CD4-positive, alpha-beta T cell treated with Interleukin-17A for 1 hour (primary cell): ENCODE measurements at places on chromosomes 7 and 10.
A peak's percentile ranks its signal among the peaks of the same experiment; 100 is the strongest.

DNA sequence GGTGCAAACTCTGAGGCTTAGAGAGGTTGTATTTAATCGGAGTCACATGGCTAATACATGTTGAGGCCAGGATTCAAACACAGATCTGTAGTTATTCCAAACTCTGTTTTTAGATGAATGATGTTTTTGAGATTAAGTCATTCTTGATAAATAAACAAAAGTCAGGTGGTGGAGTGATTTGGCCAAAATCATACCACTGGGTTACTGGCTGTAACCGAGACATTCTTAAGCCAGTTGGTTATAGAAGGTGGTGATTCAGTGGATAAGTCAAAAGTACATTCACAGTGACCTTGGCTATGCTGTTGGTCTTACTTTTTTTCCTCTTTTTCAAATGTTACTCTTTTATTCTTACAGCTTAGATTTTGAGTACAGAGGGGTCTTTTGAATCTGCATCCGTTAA is 361.4 kb downstream of the KIF20B start:
- DNase-seq = no peak

- DNase-seq = no peak
Measured at GRCh38 chr7:80087051-80087770, 47.4 kb upstream of the GNAI1 start.

DNA sequence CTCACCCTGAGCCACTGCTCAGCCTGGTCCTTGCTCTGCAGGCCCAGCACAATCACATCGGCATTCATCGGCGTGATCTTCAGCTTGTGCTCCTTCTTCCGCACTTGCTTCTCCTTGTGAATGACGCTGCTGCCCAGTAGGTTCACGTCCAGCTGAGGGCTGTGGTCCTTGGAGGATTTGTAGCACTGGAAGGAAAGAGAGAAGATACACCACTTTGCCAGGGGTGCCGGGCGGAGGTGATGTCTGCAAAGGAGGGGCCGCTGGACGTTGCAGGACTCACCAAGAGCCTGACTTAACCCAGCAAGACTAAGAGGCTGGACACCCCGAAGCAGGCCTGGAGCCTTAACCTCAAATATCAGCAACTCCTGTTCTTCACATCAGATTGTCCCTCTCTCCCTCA is 74.8 kb downstream of the VWA2 start:
- no peak for DNase-seq

DNA sequence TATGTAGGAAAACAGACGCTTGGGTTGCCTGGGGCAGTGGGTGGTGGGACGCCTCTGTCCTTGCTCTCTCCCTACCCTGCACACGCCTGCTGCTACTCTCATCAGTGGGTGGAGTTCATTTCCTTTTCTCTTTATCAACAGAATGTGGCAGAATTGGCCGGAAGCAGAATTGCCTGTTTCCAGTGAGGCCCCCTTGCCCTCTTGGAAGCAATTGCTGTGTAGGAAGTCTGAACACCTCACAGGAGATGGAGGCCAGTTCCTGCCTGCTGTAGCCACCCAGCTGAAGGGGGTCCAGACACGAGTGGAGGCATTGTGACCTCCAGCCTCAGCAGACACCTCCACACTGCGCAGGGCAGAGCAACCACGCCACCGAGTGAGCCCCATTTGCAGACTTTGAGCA is 331.6 kb upstream of the ZNF32 start:
- DNase-seq = no peak

GRCh38 chr7:516606-517456 is 2.8 kb downstream of the PDGFA start:
- DNase-seq = no peak

GRCh38 chr10:71138166-71138830 is 74.1 kb upstream of the UNC5B start:
- no peak for DNase-seq

GRCh38 chr10:114544045-114544659 is 113.9 kb downstream of the ABLIM1 start:
- peak; percentile 79 for DNase-seq

DNA sequence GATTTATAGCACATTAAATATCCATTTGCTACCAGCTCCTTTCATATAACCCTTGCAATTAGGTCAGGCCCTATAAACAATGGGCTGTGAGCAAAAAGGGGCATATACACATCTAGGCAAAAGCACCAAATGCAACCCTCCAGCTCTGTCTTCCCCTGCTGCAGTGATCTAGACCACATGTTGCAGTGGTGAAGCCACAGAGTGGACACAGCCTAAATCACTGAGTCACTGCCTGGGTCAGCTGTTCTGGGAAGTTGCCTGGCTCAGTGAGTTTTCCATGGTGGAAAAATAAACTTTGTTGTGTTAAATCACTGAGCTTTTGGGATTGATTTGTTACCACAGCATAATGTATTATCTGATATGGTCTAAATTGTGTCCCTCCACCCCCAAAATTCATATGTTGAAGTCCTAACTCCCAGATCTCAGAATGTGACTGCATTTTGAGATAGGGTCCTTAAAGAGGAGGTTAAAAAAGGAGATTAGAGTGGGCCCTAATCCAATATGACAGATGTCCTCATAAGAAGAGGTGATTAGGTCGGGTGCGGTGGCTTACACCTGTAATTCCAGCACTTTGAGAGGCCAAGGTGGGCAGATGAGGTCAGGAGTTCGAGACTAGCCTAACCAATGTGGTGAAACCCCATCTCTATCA is 70.4 kb downstream of the ZFAND4 start:
- no peak for DNase-seq

DNA sequence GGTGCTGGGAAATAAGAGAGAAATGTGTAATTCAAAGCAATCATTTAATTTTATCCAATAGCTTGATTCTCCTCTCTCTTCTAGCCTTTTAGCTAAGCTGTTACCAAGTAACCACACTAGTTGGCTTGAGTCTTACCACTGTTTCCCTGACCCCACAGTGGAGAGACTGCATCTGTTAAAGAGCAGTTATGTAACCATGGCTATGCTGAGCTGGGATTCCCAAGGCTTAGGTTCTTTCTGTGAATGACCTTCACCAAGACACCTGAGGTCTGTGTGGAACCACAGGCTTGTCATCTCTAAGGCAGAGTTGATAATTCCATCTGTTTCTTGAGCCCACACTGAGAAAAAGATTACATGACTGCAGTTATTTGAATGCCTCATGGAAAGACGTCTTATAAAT is 47.7 kb upstream of the ATRNL1 start:
- DNase-seq = no peak

GRCh38 chr7:90933041-90933440 is 331.2 kb upstream of the FZD1 start:
- DNase-seq = no peak

- no peak for DNase-seq
Measured at GRCh38 chr10:69880301-69881081, 78.8 kb downstream of the COL13A1 start.

DNA sequence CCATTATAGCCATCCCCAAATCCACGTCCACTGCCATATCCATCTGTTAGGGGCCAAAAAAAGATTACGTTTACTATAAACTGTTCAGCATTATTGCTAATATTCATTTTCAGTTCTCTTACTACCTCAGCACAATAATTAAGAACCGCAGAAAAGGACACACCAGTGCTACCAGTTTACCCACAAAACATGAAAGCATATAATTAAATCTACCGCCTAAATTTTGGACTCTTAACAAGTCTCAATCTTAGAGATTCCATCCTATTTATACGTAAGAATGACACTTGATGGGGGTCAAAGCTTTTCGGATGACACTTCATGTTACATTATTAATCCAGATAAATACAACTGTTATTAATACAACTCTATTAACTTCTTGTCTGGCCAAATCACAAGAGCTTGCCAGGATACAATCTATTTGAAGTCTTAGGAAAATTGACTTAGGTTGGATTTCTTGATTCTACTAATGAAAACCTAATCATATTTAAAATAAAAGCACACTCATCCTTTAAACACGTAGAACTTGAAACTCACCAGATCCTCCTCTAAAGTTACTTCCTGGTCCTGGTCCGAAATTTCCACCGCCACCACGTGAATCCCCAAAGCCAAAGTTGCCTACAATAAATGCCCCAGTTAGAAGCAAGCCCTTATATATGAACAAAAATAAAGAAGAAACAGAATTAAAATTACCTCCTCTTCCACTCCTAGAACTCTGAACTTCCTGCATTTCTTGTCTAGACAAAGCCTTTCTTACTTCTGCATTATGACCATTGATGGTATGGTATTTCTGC is 4.5 kb downstream of the HNRNPA2B1 start:
- peak; percentile 30 for DNase-seq

- DNase-seq = no peak
Measured at GRCh38 chr10:13733071-13733470, 146.3 kb downstream of the PRPF18 start.

DNA sequence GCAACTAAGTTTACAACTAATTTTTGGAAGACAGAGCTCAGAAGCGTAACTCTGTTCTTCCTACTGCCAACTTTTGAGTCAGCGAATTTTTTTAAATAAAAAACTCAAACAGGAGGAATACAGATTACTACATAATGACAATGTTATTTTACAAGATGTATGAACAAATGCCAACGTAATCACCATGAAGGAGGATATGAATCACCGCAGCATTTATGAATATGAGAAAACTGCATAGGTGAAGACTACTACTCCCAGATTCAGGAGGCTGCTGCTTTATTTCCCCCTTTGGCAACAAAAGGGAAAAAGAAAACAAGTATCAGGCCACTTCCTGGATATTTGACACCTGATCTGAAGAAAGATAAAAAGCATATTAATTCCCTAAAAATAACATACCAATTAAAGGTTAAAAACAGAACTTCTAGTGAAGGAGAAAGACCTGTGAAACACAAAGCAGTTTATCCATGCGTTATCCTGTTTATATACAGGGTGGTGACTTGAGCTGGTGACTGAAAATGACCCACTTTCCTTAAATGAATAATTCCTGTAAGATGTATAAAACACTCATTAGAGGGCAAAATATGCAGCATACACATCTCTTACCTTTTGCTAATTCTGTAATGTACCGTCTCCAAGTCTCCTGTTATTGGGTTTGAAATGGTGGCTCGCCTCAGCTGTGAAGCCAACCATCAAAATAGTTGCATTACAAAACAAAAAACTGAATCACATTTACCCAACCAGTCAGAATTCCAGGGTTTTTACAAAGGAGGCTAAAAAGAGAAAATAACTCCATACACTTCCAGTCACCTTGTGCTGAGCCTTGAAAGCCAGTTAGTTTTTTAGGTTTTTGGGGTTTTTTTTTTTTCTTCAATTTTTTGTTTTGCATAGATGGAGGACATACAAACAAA is 52.0 kb downstream of the P4HA1 start:
- no peak for DNase-seq

GRCh38 chr7:148261996-148262688 is 328.4 kb upstream of the C7orf33 start:
- no peak for DNase-seq

DNA sequence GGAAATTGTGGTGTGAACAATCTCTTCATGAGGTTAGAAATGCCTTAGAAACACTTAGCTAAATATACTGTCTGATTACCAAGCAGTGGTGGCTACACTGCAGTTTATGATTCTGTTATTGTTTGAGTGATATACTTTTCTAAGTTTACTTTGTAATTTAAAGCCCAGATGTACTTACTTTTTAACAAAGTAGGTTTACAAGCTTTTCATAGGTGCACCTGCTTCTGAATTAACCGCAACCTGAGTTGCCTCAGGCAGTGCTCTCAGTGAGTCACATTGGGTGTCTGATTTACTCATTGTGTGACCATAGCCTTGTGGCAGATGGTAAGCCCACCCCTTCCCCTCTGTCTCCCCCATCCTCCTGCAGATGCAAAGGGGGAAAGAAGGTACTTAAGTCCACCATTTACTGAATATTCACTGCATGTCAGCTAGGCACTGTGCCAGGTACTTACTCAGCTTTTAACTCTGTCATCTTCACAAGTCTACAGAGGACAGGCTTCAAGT is 9.0 kb downstream of the MTURN start:
- no peak for DNase-seq

GRCh38 chr7:64889686-64890162 is 13.3 kb upstream of the ZNF273 start:
- DNase-seq = no peak

DNA sequence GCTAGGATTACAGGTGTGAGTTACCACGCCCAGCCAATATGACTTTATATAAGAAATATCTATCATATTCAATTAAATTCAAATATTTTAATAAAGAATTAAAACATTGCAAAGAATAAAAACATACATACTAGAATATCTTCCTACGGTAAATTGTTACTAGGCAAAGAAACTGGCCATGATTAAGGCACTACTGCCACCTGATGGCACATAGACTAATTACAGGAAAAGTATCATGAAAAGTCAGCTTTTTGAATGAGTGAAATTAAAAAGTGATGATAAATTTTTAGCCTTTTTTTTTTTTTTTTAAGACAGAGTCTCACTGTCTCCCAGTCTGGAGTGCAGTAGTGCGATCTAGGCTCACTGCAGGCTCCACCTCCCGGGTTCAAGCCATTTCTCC is 30.9 kb downstream of the MRPS33 start:
- DNase-seq = peak; percentile 20

- DNase-seq = no peak
Measured at GRCh38 chr10:118908557-118909256, 120.8 kb upstream of the NANOS1 start.

- DNase-seq = no peak
Measured at GRCh38 chr10:122487174-122487765, 25.9 kb downstream of the HTRA1 start.

DNA sequence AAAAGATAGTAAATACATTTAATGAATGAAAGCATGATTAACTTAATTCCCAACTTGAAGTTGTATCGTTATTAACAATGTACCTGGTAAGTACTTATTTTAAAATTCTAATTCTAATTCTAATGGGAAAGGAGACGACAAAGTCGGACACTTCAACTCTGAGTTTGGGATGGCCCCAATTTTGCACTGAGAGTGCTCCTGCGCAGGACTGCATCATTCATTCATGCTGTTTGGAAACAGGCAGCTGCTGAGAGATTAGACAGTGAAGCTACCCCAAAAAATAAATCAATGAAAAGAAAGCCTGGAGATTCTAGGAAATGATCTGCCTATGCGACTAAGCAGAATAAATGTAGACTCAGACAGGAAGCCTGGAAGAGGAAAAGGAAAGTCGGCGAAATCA is 141.7 kb upstream of the VKORC1L1 start:
- no peak for DNase-seq

DNA sequence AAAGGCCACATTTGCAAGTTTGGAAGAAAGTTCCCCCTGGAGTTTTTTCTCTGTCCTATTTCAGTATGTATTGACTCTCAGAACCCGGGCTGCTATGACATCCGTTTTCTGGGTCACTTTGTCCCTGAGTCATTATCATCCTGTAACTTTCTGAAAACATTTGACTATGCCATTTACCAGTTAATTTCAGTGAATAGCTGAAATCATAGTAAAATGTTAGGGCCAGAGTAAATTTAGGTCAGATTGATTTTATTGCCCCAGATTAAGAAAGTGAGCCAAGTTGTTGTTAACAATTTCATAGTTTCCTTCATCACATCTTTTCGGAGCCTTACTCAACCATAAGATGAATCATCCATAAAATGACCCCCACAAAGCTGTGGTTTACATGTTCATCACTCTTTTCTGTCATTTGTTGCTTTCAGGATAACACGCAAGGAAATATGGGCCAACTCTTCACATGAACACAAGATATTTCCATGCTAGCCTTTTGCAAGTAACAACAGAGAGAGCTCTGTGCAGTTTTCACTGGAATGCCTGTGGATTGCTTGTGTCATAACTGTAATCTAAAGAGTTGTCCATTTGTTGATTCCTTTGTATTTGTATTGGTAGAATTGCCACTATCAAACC is 3.9 kb upstream of the MACC1 start:
- DNase-seq = no peak

- DNase-seq = no peak
Measured at GRCh38 chr7:149409895-149410294, 51.0 kb downstream of the ZNF777 start.

- DNase-seq = no peak
Measured at GRCh38 chr7:74395745-74396311, 57.9 kb upstream of the GTF2IRD1 start.
